ENCODE measurements at places on chromosomes 11 and 22.

GRCh38 chr22:46833228-46833627, 70.8 kb downstream of the TBC1D22A start:
- DNase-seq: peak; percentile 53

DNA sequence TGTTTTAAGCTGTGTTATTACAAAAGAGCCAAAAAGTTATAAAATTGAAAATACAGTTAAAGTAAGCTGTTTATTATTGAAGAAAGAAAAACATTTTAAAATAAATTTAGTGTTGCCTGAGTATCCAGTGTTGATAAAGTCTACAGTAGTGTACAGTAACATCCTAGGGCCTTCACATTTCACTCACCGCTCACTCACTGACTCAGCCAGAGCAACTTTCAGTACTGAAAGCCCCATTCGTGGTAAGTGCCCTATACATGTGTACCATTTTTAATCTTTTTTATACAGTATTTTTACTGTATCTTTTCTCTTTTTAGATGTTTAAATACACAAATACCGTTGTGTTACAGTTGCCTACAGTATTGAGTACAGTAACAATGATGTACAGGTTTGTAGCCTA, 35.0 kb downstream of the POLD3 start:
- no peak for DNase-seq

GRCh38 chr11:118056806-118057205, 20.1 kb upstream of the TMPRSS4 start:
- DNase-seq: no peak

GRCh38 chr11:8243458-8243857, 20.2 kb downstream of the LMO1 start:
- no peak for DNase-seq

- DNase-seq: no peak
Observed at GRCh38 chr11:1029654-1030053, 6.9 kb downstream of the MUC6 start.

DNA sequence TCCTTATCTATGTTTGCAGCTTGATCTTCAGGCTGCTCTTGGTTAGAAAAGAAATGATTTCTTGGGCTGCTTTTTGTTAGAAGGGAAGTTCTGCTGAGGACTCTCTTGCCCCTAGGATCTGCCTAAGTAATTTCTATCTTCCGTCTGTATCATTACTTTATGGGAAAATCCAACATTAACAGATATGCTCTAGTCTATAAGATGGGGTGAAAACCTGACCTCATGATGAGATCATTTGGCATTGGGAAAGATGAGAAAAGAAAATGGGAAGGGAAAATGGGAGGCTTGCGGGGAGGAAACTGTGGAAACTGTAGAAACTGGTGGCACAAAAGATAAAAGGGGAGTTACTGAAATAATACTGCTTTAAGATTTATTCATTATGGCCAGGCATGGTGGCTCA, 63.6 kb downstream of the FDX1 start:
- DNase-seq: no peak

DNA sequence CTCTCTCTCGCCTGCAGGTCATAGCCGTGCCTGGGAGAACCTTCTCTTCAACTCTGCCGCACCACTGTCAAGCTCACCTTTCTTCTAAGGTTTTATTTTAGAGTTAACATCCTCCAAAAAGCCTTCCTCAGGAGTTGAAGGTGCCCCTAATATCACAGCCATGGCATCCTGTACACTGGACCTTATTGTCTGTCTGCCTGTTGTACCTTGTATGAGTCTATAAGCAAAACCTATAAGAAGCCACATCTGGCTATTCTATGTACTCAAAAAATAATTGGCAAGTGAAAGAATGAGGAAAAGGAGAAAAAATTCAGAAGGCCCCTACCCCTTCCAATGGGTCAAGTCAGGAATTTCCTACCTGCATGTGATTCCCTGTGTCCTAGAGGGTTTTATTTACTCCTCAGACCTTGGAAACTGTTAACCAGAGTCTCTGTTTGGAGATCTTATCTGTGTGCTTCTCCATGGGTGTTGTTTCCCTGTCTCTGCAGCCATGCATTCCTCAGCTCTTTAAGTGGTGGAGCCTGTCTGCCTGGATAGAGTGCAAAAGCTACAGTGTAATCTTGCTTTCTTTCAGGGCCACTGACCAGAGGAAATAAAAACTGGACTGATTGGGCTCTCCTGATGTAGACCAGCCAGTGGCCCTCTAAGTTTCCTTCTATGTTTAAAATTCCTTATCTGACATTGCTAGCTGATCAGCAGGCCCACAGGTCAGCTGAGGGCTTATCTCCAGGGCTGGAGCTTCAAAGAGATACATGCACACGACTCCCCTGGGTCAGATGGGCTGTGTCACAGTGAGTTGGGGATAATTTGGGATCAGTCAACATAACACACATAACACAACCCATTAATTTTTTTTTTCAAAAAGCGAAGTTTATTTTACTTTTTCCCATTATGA, 37.6 kb upstream of the TMEM135 start:
- no peak for DNase-seq

DNA sequence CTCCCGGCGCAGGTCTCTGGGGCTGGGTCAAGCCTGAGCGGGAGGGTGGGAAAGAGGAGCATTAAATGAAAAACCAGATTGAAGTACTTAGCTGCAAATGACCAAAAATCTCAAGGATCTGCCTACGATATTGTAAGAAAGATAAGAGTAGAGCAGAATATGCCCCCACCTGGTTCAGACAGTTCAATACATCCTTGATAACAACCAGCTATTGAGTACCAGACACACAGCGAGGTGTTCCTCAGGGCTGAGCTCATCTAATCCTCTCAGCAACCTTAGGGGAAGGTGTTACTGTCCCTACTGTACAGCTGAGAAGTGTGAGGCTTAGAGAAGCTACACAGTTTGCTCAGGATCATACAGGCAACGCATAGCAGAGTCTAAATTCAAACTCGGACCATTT, 27.4 kb upstream of the HMGXB4 start:
- DNase-seq: no peak

DNA sequence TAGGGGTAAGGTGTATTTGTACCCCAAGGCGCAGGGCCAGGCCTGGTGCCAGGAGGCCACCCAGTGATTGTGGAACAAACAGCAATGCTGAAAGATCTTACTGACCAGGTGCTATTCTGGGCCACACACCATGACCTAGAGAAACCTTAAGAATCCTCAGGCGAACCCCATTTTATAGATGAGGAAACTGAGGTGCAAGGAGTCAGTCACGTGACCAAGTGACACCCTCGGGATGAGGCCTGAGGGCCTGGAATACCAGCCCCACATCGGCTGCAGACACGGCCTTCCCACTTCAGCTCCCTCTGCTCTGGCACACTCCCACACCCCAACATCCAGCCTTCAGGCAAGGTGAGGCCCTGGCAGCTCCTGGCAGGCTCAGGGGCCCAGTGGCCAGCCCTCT, 13.1 kb downstream of the CABP7 start:
- no peak for DNase-seq

GRCh38 chr22:49642331-49642730, 185.3 kb downstream of the BRD1 start:
- peak; percentile 47 for DNase-seq

DNA sequence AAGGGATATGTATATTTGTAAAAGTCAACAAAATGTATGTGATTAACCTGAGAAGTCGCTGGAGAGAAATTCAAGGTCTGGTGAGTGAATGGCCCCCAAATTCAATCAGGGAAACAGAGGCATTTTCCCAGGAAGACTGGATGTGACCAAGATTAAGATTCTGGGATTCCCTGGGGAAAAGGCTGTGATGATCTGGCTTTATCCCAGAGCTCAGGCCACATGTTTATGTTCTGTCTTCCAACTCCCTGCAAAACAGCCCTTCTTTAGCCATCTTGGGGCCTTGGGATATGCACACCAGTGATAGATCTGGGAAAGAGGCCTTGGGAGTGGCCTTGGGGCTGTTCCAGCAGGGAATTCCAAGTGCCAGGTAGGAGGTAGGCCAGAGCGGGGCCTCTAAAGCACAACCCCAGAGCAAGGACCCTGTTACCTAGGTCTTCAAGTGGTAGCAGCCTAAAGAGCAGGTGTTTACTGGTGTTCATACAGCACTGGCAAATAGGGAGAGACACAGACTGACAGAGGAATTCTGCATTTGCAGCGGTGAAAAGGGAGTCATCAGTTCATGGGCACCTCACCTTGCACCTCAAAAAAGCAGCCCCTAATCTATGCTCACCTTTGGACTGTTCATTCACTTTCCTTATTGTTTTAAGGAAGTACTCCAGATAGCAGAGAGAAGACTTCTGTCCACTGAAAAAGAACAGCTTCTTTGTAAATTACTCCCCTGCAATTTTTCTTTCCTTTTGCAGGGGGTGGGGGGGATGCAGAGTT, 312.4 kb downstream of the BUD13 start:
- DNase-seq: no peak

DNA sequence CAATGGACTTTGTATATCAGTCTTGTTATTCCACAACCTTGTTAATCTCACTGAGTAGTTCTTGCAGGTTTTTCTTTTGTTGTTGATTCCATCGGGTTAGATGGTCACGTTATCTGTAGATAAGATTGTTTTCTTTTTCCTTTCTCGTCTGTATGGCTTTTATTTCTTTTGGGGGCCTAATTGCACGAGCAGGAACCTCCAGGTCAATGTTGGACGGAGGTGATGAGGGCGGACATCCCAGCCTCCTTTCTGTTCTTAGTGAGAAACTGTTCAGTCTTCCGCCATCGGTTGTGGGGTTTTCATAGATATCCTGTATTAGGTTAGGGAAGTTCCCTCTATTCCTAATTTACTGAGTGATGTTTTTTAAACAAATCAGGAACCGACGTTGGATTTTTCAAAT, 4.8 kb upstream of the PRR33 start:
- no peak for DNase-seq

DNA sequence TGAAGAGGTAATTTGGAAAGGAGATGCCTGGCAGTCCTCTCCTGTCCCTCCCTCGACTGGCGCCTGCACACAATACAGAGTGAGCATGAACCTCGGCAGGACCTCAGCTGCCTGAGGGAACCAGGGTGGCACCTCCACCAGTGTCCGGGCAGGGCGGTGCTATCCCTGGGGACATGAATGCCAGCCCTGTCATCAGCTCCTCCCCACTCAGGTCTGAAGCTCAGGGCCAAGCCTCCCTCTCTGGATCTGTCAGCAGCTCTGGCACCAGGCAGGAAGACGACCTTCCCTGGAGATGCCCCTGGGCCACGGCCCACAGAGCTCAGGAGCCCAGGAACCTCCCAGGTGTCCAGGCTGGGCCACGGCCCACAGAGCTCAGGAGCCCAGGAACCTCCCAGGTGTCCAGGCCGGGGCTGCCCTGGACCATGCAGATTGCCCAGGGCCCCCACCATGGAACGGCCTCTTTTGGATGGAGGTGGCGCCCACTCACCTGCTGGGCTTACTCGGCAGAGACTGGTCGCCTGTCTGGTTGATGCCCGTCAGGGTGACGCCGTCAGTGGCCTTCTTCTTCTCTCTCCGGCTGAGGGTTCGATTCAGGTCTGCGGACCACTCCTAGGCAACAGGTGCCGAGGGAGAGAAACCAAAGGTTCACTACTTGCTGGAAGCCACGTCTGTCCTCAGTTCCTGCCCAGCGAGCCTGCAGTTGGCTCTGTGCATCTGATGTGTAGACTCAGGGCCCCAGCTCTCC, 21.7 kb upstream of the ARFGAP3 start:
- DNase-seq: no peak

GRCh38 chr11:79055856-79056631, 384.8 kb downstream of the TENM4 start:
- DNase-seq: peak; percentile 4

- DNase-seq: peak; percentile 99
Observed at GRCh38 chr11:110069158-110069737, 23.9 kb upstream of the ZC3H12C start.

- DNase-seq: no peak
Observed at GRCh38 chr11:29331451-29332010, 685.3 kb downstream of the KCNA4 start.

- DNase-seq: peak; percentile 85
Observed at GRCh38 chr11:22703040-22703439, 36.6 kb downstream of the GAS2 start.

DNA sequence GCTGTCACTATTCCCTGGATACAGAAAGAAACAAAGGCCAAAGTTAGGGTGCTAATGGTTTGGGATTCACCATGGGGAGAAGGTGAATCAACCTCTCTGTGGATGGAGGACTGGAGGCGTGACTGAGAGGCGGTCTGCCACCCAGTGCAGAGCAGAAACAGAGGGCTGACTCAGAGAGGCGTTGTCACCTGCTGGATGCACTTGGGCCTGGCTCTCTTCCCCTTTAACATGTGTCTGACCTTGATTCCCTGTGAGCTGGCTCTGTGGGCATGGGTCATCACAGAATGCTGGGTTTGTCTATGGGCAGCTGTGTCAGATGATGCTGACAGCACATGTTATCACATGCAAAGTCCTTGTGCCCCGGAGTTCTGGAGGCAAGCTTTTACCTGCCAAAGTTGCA, 75.9 kb downstream of the LDLRAD3 start:
- DNase-seq: no peak

DNA sequence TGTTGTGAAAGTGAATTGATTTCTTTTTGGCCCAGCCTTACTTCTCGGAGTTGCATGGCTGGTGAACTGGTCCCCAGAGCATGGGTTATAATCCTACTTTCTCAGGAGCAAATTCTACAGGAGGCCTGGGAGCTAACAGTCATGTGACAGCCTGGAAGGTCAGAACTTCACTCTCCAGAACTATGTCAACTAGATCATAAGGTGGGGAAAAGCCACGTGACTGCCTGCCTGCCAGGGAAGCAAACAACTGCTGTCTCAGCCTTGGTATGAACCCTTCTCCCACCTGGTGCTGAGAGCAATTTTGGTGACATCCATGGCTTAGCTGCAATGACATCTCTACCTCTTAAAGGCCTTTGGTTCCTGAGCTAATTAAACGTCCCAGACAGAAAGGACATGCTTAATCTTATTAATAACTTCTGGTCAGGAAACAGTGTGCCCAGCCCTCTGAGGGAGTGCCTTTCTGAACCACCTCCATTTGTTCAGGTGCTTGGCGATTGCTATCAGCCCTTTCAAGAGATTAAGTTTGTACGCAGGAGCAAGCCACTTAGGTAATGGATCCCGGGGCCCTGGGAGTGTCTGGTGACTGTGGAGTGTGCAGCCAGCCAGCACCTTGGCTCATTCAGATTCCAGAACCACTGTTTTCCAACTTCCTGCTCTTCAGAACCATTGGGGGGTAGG, 1.4 kb upstream of the CREB3L1 start:
- no peak for DNase-seq

GRCh38 chr22:36252754-36253522, at the start of gene APOL1:
APOL1 (plus strand) TSS chr22:36253133; CDS start chr22:36254956, 1,823 bp downstream.
- peak; percentile 83 for DNase-seq

- DNase-seq: peak; percentile 23
Observed at GRCh38 chr11:124724979-124725718, 14.6 kb upstream of the NRGN start.

DNA sequence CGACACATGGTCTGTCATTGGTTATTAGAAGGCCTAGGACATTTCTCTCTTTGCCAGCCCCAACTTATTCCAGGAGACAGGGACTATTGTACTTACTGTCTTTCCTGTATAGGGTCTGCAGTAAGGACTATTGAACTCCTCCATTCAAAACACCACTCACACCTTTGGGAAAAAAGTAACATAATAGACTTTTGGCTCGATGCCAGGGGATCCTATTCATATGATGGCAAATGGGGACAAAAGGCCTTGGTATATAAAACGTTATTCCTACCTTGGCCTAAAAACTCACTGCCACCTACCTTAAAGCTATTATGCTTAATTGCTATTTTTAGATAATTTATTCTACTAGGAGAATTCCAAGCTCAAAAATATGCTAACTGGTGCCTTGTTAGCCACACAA, 6.3 kb upstream of the NDUFC2 start:
- DNase-seq: peak; percentile 27

GRCh38 chr11:3104961-3105790, 48.0 kb upstream of the CARS1 start:
- DNase-seq: no peak
